Neural progenitor cell (in vitro differentiated cells): ENCODE measurements at places on chromosomes 3 and 15.
A peak's percentile ranks its signal among the peaks of the same experiment; 100 is the strongest.

DNA sequence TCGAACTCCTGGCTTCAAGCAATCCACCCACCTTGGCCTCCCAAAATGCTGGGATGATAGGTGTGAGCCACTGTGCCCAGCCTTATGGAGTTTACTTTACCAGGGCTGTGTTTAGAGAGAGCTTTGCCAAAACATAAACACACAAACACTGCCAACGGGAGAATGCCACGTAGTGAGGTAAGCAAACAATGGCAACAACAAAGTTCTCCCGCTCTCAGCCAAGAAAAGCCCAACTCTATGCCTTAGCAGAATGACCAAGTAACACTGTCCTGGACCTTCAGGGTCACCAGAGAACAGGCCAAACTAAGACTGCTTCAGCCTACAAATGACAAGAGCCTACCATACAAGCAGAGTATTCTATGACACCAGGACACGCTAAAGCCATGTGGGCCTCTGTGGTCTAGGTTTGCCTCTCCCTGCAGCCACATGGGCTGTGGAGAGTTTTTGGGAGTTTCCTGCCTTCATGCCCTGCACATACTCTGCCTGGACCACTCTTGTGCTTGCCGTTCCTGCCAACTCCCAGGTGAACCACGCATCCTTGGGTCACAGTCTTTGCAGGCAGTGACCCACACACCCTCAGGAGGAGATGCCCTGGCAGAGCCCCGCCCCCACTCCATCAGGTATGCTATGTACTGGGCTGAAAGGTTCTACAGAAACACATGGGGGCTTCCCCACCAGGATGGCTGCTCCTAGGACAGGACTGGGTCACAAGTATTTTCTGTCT, 21.6 kb upstream of the CNBP start:
- no peak for DNase-seq

- peak; percentile 67 for DNase-seq
Measured at GRCh38 chr3:140128631-140129030, 193.6 kb downstream of the CLSTN2 start.

DNA sequence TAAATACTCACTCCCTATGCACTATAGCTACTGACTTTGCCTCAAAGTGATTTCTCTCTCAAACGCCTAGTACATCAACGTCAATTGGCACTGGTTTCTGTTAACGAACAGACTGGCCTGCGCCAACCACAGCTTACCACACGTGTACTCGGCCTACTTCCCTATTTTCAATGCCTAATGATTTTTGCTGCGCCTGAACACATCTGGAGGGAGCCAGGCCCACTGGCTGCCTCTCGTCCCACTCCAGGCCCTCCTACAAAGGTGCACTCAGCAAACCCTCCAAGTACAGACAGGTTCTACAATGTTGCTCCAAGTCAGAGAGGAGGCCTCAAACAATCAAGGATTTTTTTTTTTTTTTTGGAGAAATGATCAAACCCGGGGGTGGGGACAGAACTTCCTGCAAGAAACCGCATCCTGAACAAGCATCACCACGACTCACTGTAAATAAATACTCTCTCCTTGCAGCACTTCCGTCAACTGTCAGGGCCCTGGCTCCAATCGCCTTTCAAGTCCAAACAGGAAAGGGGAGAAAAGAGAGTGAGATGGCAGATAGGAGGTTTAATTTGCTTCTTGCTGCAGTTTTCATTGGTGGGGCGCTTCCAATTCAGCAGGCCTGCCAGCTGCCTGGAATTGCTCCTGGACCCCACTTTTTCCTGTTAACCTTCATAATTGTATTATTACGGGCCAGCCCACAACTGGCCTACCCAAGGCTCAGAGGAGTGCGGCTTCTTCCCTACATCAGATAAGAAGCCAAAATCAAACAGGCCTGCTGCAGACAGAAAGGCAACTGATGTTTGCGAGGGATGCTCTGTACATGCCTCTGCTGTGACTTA, 139.3 kb downstream of the FOXP1 start:
- no peak for DNase-seq

- DNase-seq, result no peak
Measured at GRCh38 chr3:193010191-193010590, 92.5 kb upstream of the MB21D2 start.

GRCh38 chr15:31157644-31158069, 56.1 kb upstream of the TRPM1 start:
- no peak for DNase-seq

- no peak for DNase-seq
Measured at GRCh38 chr3:45056608-45057301, 30.7 kb downstream of the CLEC3B start.

GRCh38 chr15:36961956-36962355, 138.4 kb downstream of the MEIS2 start:
- no peak for DNase-seq

DNA sequence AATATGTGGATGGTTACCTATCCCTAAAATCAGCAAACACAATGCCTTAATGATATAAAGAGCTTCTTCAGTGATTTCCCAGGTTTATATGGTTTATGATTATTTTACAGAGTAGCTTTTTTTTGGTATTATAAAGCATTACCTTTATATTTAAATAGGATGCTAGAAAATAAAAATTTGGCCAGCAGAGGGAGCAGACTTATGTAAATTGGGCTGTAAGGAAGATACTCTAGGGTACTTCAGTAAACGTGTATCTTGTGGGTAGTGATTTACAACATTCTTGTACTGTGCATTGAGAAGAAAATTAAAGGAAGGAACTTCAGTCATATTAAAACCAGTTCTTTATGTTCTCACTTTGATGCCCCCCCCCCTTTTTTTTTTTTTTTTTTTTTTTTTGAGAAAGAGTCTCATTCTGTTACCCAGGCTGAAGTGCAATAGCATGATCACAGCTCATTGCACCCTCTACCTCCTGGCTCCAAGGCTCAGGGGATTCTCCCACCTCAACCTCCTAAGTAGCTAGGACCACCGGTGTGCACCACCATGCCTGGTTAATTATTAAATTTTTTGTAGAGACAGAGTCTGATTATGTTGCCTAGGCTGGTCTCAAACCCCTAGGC, 167.9 kb downstream of the BBX start:
- peak; percentile 61 for DNase-seq

DNA sequence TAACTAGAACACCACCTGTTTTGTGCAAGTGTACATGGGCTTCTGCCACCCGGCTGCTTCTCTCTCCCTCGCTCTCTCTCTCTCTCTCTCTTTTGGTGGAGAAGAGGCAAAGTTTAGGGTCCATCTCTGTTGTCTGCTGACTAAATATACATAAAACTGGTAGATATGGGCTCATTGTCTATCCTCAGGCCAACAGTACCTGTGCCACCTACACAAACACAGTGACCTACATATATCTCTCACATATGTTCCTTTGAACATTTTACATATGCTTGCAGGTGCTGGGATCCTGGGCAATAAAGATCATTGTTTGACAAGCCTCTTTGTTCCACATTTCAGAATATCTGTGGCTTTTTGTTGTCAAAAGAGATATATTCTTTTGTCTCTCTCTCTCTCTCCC, 256.3 kb upstream of the KCNH8 start:
- DNase-seq, result no peak

DNA sequence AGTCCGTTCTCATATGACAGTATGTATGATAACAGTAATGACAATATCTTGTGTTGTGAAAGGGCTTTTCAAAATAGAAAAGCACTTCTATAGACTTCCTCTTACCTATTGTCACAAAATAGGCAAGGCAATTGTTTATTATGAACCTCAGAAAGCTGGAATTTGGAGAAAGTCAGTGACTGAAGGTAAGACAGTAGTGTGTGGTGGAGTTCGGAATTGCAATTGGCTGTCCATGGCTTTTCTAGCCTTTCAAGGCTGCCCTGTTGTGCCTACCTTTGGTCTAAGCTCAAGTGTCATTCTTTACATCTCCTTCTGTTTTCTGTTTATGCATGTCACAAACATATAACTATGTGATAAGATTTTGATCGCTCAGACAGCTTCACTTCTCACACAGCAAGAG, 219.3 kb upstream of the NR2E3 start:
- DNase-seq, result no peak

DNA sequence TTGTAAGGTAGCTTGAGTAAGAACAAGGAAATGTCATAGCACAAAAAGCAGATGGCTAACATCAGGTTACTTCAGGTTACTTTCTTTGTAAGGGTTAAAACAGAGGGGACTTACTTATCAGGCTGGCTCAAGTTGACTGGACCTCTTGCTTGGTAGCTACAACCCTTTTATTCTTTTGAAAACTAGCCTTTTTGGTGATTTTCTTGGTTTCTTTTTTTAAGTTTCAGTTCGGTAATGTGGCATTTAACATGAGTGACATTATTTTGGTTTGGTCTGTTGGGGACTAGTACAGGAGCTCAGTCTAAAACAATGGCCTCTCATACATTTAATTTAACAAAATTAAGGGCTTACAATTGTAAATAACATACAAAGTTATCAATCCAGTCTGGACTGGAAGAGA, 621.4 kb downstream of the OTOL1 start:
- no peak for DNase-seq

GRCh38 chr3:66604481-66604880, 103.7 kb upstream of the LRIG1 start:
- no peak for DNase-seq

- no peak for DNase-seq
Measured at GRCh38 chr3:53941184-53941583, 49.5 kb upstream of the SELENOK start.

DNA sequence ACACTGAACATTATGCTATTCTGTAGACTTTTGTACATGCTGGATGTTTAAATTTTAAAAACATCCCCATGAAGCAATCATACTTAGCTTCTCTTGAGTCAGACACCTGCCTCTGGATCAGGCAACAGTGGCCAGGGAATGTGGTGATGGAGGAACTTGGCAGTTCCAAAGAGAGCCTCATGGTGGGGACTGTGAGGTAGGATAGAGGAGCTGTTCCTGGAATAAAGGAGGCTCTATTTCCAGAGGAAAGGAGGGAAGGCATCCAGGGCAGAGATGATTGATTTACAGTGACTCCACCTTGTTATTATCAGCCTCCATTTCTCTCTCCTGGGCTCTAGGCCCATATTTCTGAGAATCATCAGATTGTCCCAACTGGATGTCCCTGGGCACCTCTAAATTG, 35.0 kb upstream of the ABHD17C start:
- peak; percentile 64 for DNase-seq

GRCh38 chr3:37072892-37073291, 79.6 kb downstream of the MLH1 start:
- DNase-seq, result no peak

- no peak for DNase-seq
Measured at GRCh38 chr15:76470691-76471090, 134.1 kb downstream of the ISL2 start.

- DNase-seq, result no peak
Measured at GRCh38 chr3:126104742-126105605, 21.1 kb upstream of the SLC41A3 start.

DNA sequence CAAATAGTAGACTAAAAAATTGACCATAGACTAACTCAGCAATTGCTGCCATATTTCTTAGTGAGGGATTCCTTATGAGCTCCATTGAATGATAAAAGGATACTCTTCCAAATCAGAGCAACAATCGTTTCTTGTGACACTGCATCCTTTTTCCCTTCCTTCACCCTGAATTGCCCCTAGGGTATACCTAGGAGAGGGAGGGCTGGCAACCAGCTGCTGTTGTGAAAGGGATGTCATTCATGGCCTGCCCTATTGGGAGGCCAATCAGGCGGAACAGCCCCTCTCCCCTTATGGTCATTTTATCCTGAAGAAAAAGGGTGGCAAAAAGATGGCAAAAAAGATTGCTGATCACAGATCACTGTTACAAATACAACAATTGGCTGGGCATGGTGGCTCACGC, 26.3 kb downstream of the B3GNT5 start:
- DNase-seq, result no peak

GRCh38 chr15:43776101-43776717, 557 bp downstream of the ELL3 start:
- DNase-seq, result peak; percentile 65

DNA sequence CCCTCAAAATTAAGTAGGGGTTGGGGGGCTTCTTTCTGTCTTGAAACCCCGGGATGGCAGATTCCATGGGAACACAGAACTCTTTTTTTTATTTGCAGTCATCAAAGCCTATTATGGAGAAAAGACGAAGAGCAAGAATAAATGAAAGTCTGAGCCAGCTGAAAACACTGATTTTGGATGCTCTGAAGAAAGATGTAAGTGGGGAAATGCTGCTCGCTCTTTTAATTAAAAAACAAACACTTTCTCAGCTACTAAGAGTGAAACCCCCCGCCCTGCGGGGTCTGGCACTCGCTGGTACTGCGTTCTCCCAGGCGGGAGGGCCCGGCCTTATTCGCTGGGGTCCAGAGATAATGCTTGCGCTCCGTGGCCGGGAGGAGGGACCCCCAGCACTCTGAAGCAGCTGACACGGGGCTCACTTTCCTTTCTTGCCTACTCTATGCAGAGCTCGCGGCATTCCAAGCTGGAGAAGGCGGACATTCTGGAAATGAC, 615 bp downstream of the HES1 start:
- peak; percentile 76 for DNase-seq

GRCh38 chr3:132381348-132381944, 35.9 kb upstream of the DNAJC13 start:
- DNase-seq, result peak; percentile 44

- no peak for DNase-seq
Measured at GRCh38 chr15:34682674-34683073, 72.1 kb downstream of the GJD2 start.

- no peak for DNase-seq
Measured at GRCh38 chr15:88613074-88613944, 7.8 kb upstream of the AEN start.

- DNase-seq, result no peak
Measured at GRCh38 chr3:129282727-129283327, 4.2 kb downstream of the HMCES start.

- no peak for DNase-seq
Measured at GRCh38 chr3:35422101-35422500, 217.2 kb upstream of the ARPP21 start.

DNA sequence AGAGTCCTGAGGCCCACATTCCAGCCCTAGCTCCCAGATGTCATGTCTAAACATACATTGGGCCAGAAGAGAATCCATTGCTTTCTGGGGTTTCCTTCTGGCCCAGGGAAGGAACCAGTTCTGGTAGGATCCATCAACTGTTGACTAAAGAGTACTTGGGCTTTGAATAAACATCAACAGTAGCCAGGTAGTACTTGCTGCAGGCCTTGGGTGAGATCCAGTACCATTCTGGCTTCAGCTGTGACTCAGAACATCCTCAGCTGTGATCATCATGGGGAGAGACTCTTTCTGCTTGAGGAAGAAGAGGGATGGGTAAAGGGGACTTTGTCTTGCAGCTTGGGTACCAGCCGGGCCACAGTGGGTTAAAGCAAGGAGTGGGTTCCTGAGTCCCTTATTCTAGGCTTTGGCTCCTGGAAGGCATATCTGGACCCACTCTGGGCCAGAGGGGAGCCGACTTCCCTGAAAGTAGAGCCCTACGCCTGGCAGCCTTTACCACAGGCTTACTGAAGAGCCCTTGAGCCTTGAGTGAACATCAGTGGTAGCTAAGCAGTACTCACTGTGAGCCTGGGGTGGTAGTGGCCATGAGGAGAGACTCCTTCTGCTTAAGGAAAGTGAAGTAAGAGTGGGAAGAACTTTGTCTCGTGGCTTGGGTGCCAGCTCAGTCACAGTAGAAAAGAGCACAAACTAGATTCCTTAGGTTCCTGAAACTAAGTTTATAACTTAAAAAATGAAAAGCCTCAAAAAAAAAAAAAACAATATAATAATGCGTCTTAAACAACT, 128.3 kb downstream of the GOLIM4 start:
- DNase-seq, result no peak
